ENCODE measurements at places on chromosomes 13 and 19. TPM values are rescaled to one million over a fixed set of nuclear protein-coding genes. Genes with fewer than 3 reads are reported as not detected.

PCSK4 gene
- total RNA-seq: 1.7 TPM

KLK5 gene
- total RNA-seq: not detected

GRCh38 chr13:111984349-111984748 lies 82.6 kb upstream of the SOX1 start:
- no peak for DNase-seq

DNA sequence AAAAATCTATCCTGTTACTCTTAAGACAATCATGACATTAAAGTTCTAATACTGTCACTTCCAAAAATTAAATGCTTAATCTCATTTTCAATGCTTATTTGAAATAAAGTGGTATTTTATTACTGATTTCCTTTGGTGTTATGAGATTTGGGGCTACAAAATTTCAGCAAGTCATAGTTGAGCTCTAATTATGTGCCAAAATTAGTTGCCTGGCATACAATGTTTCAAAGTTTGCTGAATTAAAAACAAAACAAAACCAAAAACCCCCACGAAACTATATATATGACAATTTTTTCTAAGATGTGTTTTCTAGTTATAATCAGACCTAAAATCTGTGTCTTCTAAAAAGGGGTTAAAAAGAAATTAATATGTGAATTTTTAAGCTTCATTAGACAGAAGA lies 62.2 kb downstream of the KCNRG start:
- no peak for DNase-seq

DNA sequence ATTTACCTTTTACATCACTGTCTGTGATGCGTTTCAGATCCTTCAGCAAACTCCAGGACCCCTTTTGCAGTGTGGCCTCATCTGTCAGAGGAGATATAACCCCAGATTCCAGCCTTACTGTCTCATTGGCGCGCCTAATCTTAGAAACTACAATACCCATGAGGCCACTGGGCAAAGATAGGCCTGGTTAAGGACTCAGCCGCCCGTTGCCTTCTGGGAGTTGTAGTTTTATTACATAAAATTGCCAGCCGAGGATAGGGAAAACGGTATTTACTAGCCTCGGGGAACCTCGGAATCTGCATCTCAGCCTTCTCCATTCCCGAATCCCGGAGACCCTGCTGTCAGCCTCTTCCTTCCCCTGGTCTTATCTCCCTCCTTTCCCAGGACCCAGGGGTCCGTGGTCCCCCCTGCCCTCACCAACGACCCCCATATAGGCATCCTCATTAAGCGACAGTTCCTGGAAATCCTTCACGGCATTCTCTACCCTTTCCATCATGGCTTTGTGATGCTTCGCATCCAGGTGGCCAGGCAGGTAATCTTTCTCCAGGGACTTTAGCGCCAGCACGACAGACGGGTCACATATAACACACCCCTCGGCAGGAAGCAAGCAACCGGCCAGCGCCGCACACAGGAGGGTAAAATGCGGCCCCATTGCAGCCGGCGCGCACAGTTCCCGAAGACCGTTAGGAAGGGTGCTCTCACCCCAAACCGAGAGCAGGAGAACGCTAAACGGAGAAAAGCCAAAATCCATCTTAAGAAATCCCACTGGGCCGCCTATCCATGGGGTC lies 1.3 kb downstream of the IZUMO1 start:
- peak; percentile 49 for DNase-seq

DNA sequence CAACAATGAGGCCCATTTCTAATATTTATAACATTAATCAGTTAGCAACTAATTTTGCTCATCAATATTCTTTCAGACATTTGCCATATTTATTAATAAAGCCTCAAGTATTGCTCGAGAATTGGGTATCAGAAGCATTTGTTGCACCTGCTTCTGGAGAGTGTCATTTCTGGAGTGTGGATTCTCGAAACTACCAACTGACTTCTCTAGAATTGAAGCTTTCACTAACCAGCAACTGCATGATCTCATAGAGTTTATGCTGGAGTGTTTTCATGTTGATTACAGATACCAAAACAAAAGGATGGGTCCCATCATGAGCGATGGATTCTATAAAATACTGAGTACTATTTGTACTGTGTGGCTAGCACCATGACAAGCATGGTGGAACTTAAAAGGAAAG lies 121.0 kb upstream of the SLC7A1 start:
- DNase-seq: no peak

GRCh38 chr19:6242677-6243076 lies 37.1 kb downstream of the MLLT1 start:
- DNase-seq: no peak

- DNase-seq: no peak
Measured at GRCh38 chr13:96481482-96481881, 391.6 kb downstream of the HS6ST3 start.

GRCh38 chr19:17796013-17796837 lies 1.3 kb downstream of the B3GNT3 start:
- DNase-seq: no peak

- no peak for DNase-seq
Measured at GRCh38 chr13:98133946-98134345, 8.9 kb upstream of the FARP1 start.

DNA sequence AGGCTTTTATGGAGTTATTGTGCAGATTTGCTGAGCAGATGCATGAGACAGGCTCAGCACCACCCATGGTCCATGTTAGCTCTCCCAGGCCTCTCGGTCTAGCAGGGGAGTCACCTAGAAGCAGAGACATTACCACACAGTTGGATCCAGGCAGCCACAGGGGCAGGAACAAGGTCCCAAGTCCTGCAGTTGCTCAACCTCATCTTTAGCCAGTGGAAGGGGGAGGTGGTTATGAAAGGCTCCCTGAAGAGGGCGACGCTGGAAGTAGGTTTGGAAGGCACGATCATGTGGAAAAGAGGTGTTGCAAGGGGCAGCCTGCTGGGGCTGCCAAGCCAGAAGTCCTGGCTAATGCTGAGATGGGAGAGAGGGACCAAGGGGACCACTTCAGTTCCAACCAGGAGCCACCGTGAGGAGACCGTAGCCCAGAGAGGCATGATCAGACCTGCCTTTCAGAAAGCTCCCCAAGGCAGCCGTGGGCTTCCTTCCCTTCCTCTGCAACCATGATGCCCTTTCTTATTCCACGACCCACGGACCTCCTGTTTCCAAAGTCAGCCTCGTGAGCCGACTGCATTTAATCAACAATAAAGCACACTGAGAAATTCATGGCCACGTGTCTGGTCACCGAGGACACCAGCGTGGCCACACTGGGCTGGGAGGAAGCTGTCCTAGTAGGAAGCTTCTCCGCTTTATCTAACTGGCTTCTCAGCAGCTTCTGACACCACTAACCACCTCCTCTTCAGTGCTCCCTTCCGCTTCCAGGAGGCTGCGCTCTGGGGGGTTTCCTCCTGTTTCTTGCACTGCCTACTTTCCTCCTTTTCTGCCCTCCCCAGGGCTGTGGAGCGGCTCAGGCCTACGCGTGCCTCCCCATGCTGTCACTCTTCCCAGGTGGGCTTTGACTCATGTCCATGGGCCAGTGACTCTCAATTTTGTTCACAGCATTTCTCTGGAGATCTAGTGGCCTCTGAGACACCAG lies 2.6 kb downstream of the AP1M1 start:
- DNase-seq: no peak

CYP2S1 gene
- total RNA-seq: 1.4 TPM

DNA sequence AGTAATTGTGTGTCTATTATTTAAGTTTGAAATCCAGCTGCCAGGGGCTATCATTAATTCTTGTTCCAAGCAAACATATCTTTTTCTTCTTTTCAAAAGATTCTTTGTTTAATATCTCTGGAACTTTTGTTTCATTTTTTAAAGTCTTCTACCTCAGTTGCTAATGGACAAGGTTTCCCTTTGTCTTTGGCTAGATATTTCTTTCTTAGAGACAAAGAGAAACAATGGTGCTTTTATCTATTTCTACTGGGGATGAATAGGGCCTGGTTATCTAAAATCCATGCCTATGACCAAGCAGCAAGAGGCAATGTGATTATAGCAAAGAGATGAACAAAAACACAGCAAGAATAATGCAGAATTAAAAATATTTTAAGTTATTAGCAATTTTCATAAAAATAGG lies 661.3 kb upstream of the KLF12 start:
- DNase-seq: no peak

DNA sequence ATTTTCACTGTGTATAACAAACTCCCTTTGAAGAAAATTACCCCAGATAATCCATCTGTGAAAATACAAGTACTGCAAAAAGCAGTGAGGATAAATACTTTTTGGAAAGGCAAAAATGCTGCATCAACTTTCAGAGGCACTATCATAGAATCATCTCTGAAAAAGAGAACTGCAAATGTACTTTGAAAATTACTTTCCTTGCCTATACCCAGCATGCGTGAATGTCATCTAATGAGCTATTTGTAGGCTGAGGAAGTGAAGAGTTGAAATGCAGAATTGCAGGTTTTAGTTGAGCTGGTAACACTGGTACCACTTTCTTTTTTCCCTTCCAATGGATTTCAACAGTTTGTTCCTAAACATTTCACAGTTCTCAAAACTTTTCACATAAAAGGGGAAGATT lies 196.7 kb downstream of the TBC1D4 start:
- no peak for DNase-seq

DNA sequence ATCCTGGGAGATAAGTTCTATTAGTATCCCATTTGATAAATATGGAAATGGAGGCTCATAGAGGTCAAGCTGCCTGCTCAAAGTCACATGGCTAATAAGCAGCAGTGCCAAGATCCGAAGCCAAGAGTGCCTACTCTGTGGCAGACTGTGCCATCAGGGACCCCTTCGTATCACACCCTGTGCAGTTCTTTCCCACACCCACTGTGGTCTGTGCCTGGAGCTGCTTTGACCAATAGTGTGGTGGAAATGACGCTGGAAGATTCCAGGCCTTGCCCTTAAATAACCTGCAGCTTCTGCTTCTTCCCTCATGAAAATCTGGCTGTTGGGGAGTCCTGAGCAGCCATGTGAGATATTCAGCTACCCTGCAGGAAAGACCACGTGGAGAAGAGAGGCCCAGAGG lies 10.1 kb downstream of the OPA3 start:
- DNase-seq: no peak

GRCh38 chr19:38061294-38061693 lies 154.3 kb downstream of the SIPA1L3 start:
- no peak for DNase-seq

ZFR2 gene
- total RNA-seq: 6.2 TPM

- DNase-seq: no peak
Measured at GRCh38 chr13:66837246-66837645, 392.9 kb downstream of the PCDH9 start.

DNA sequence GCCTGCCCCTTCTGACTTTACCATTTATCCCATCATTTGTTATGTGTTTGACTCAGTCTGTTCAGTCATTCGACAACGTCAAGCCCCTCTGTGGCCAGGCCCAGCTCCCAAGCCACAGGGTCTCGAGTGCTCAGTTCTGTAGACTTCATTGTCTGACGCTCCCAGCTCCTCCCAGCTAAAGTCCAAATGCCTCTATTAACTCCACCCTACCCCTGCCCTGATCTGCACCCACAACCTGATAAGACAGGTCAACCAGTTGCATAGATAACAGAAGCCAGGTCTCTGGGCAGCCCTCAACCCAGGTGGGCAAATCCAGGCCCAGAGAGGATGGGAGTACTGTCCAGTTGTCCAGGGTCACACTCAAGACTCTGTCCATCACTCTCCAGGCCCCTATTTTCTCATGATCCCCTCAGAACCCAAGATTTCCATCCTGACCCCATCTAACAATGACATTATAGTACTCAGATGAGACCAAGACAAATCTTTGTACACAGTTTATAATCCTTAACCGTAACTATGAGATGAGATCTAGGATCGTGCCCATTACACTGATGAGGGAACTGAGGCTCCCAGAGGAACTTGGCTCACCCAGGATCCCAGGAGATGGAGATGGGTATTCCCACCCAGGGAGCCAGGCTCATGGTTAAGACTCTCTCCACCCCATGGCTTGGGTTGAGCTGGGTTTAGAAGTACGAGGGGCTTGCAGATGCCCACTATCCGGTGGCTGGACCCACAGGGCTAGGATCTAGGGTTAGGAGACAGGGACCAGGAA lies 1.1 kb downstream of the TM6SF2 start:
- DNase-seq: no peak

DNA sequence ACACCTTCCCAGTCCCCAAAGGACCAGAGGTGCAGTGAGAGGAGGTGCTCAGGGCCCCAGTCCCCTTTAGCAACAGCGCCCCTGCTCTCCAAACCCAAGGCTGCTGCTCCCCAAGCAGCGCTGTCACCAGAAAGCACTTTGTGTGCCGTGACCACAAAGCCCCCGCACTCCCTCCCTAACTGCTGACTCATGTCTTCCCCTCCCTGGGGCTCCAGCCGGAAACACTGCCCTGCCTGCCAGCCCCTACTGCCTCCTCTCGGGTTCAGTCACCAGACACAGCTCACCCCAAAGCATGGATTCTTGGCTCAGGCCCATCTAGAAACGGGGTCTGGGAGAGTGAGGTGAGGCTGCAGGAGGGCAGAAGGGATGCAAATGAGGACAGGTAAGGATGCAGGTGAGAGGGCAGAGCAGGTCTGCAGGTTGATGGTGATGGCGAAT lies 4.9 kb upstream of the TNFSF14 start:
- no peak for DNase-seq

DNA sequence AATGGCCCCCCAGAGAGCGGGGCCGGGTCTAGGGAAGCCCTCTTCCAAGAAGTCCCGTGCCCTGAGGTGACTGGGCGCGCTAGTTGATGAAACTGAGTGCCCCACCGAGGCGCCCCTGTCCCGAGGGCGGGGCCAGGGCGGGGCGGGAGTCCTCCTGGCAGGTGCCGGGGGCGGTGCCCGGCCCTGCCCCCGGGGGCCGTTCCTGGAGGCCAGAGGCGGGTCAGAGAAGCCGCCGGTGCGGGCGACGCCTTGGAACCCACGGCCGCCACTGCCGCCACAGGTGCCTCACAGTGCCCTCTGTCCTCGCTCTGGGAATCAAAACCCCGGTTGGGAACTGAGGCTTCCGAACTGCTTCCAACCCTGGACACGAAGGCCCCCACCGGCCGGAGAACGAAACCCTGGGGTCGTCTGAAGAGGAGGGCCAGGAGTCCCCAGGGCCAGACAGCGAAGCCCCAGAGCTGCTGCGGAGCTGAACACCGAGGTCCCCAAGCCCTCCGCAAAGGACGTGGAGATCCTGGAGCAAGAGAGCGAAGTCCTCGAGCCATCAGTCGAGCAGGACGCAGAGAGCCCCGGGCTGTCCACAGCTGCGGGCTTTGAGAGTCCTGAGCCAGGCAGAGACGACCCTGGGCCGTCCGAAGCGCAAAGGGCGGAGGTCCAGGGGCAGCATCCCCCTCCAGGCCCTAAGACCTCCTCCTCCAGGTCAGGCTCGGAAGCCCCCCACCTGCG lies at the start of gene MISP3:
MISP3 (plus strand) TSS at position 252 of the 726 bp plus-strand sequence. CDS start 524 bp downstream, outside the sequence.
- DNase-seq: no peak

GRCh38 chr13:71852736-71853135 lies 14.3 kb downstream of the DACH1 start:
- DNase-seq: no peak

- DNase-seq: no peak
Measured at GRCh38 chr19:42322305-42322704, 3.1 kb upstream of the MEGF8 start.

GRCh38 chr13:77412116-77412635 lies 85.3 kb upstream of the MYCBP2 start:
- DNase-seq: no peak

CXCL17 gene
- total RNA-seq: 0.31 TPM

- no peak for DNase-seq
Measured at GRCh38 chr19:38417146-38417543, 8.9 kb downstream of the RASGRP4 start.

KLK8 gene
- total RNA-seq: not detected

CACNA1A gene
- 31.4 TPM for total RNA-seq

- no peak for DNase-seq
Measured at GRCh38 chr19:47232422-47233211, 1.6 kb upstream of the BBC3 start.
